ENCODE measurements at places on chromosomes 13 and 19. TPM values are rescaled to one million over a fixed set of nuclear protein-coding genes. Genes with fewer than 3 reads are reported as not detected.
A peak's percentile ranks its signal among the peaks of the same experiment; 100 is the strongest.

DNA sequence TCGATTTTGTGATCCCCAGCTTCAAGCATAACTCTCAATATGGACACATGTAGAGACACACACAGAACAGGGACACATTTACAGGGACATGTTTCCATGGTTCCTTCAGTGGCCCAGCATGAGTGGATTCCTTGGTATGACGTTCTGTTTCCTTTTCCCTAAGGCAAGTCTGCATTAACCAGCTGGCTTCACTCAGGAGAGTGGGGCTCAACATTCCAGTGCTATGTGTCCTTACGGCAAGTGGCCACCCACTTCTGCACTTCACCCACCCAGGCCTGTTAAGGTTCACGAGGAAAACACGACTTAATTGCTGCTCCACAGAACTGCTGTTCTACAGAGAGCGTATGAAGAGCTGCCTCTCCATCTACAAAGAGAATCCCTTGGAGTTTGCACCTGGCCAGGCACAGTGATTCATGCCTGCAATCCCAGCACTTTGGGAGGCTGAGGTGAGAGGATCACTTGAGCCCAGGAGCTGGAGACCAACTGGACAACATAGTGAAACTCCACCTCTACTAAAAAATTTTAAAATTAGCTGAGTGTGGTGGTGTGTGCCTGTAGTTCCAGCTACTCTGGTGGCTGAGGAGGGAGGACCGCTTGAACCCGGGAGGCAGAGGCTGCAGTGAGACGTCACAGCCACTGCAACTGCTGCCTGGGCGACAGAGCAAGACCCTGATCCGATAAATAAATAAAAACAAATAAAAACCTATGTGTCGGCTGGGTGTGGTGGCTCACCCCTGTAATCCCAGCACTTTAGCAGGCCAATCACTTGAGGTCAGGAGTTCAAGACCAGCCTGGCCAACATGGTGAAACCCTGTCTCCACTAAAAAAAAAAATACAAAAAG, 32.5 kb downstream of the BRD4 start:
- H3K36me3 ChIP-seq: peaks cover 3% of the 10 kb centered on the region
- no peaks in the 10 kb centered on the region for H3K27me3 ChIP-seq
- no peak overlapping the region for H3K27ac ChIP-seq
- DNase-seq: no peak
- H3K4me1 ChIP-seq: peaks cover 52% of the 10 kb centered on the region

- H3K27me3 ChIP-seq: peaks cover 2% of the 10 kb centered on the region
- H3K27ac ChIP-seq: peak overlapping the region; percentile 79
- DNase-seq: peak; percentile 76
- peak overlapping the region; percentile 62 for H3K4me3 ChIP-seq
- H3K4me1 ChIP-seq: peaks cover 32% of the 10 kb centered on the region
These were observed 20.0 kb upstream of the ERCC1 start for GRCh38 chr19:45443462-45444317.

- H3K27ac ChIP-seq: no peak overlapping the region
- peaks cover 6% of the 10 kb centered on the region for H3K36me3 ChIP-seq
These were observed 115.3 kb downstream of the TBC1D4 start for GRCh38 chr13:75366380-75367280.

- no peak overlapping the region for H3K4me3 ChIP-seq
- no peak for DNase-seq
- H3K4me1 ChIP-seq: no peaks in the 10 kb centered on the region
- no peak overlapping the region for H3K27ac ChIP-seq
- no peaks in the 10 kb centered on the region for H3K27me3 ChIP-seq
These were observed 2646.0 kb upstream of the PCDH20 start for GRCh38 chr13:64061649-64062048.

GRCh38 chr13:71828117-71828516, 38.9 kb downstream of the DACH1 start:
- no peaks in the 10 kb centered on the region for H3K4me1 ChIP-seq
- no peak for DNase-seq
- H3K27me3 ChIP-seq: no peaks in the 10 kb centered on the region
- no peaks in the 10 kb centered on the region for H3K36me3 ChIP-seq
- H3K27ac ChIP-seq: no peak overlapping the region
- no peak overlapping the region for H3K4me3 ChIP-seq

- H3K4me3 ChIP-seq: peak within 1 kb of the TSS; percentile 9
- no peak for DNase-seq
- H3K27me3 ChIP-seq: peaks cover 46% of the 10 kb centered on the region
- H3K27ac ChIP-seq: no peak within 1 kb of the TSS
- H3K4me1 ChIP-seq: peaks cover 30% of the 10 kb centered on the region
These were observed at the start of gene PRKCG for GRCh38 chr19:53881482-53882390. TSS of gene PRKCG (plus strand) at chr19:53882197. CDS start at chr19:53882495, 298 bp downstream.

GRCh38 chr13:51576754-51577153, 7.5 kb upstream of the WDFY2 start:
- H3K36me3 ChIP-seq: no peaks in the 10 kb centered on the region
- H3K4me1 ChIP-seq: no peaks in the 10 kb centered on the region
- no peak for DNase-seq
- H3K27ac ChIP-seq: no peak overlapping the region
- no peak overlapping the region for H3K4me3 ChIP-seq

GRCh38 chr13:50352720-50353480, 337.7 kb downstream of the KCNRG start:
- H3K36me3 ChIP-seq: no peaks in the 10 kb centered on the region
- no peaks in the 10 kb centered on the region for H3K4me1 ChIP-seq
- H3K27ac ChIP-seq: no peak overlapping the region
- H3K27me3 ChIP-seq: no peaks in the 10 kb centered on the region
- no peak overlapping the region for H3K4me3 ChIP-seq

GRCh38 chr19:35332817-35333216, 3.8 kb downstream of the CD22 start:
- no peak overlapping the region for H3K27ac ChIP-seq
- DNase-seq: no peak
- no peaks in the 10 kb centered on the region for H3K36me3 ChIP-seq
- no peaks in the 10 kb centered on the region for H3K4me1 ChIP-seq

DNA sequence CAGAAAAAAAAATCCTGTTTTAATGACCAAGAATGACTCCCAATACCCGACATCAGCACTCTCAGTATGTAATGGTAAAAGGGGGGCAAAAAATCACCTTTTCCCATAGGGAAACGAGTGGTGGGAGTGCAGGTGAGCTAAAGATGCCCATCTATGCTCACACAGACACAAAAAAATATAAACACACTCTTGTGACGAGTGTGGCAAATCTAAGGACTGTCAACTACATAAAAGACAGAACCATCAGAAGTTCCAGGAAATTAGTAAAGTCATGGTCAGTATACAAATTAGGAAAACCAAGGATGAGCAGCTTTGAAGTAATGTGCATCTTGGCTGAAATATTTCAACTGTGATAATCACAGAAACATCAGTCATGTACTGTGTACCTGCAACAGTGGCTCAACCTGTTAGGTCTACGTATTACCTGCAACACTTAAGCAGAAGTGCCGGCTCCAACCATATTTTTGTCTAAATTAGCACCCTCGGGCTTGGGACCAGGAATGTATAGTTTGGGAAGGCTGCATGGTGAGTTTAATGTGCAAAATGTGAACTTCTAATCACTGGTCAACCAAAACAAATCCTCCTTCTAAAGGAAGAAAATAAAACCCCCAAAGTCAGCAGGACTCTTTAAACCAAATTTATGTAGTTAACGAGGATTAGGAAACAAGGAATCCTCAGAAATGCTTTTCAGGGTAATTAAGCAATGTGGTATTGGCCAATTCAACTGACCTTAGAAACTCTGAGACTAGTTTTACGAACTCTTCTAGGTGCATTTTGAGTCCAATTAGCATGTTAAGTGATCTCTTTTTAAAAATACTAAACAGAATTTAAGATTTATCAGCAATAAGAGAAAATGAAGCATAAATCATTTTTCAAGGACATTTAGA, 24.3 kb downstream of the ANKRD10 start:
- no peak for DNase-seq
- H3K4me3 ChIP-seq: no peak overlapping the region
- no peak overlapping the region for H3K27ac ChIP-seq
- H3K36me3 ChIP-seq: peaks cover 5% of the 10 kb centered on the region
- no peaks in the 10 kb centered on the region for H3K27me3 ChIP-seq

- no peak overlapping the region for H3K4me3 ChIP-seq
- DNase-seq: no peak
- no peaks in the 10 kb centered on the region for H3K27me3 ChIP-seq
- H3K36me3 ChIP-seq: no peaks in the 10 kb centered on the region
- H3K27ac ChIP-seq: no peak overlapping the region
These were observed 128.6 kb downstream of the HS6ST3 start for GRCh38 chr13:96218475-96218874.

DNA sequence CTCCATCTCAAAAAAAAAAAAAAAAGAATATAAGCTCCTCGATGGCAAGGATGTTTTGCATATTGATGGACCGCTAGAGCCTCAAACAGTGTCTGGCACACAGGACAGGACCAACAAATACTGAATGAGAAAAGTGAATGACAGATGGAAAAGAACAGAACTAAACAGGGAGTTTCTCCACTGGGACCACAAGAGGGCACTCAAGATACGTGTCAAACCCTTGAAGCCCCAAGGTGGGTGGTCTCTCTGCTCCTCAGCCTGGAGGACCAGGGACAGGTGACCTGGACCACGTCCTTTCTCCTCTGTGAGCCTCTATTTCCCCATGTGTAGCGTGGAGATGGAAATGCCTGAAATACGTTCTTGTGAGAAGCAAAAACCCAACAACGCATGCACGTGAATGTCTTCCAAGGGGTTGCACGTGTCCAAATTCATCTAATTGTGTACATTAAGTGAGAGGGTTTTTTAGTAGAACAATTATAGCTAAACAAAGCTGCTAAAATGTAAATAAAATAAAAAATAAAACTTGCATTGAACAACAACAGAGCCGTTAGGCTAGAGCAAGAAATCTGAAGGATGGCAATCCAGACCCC, 5.7 kb upstream of the CDC42EP5 start:
- peaks cover 3% of the 10 kb centered on the region for H3K4me1 ChIP-seq
- no peaks in the 10 kb centered on the region for H3K36me3 ChIP-seq
- no peak overlapping the region for H3K4me3 ChIP-seq
- no peak for DNase-seq

GRCh38 chr13:39054112-39054511, 15.9 kb downstream of the NHLRC3 start:
- no peak overlapping the region for H3K4me3 ChIP-seq
- no peaks in the 10 kb centered on the region for H3K4me1 ChIP-seq
- H3K27ac ChIP-seq: no peak overlapping the region
- no peaks in the 10 kb centered on the region for H3K27me3 ChIP-seq
- no peaks in the 10 kb centered on the region for H3K36me3 ChIP-seq

DNA sequence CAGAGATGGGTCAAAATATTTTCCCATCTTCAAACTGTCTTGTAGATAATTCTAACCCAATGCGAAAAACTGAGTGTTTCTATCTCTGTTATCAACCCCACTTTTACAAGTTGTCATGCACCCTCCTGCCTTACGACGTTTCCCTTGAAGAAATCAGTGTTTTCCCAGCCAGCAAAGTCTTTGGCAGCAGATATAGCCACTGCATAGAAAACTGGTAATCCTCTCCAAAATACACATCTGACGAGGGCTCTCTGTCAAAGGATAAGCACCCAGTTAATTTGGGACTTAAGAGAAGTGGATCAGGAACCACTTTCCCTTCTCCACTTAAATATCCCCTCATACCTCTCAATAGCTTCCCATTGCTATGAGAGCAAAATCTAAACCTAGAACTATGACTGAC, 351.9 kb upstream of the MIR17HG start:
- H3K36me3 ChIP-seq: no peaks in the 10 kb centered on the region
- H3K4me1 ChIP-seq: no peaks in the 10 kb centered on the region
- no peaks in the 10 kb centered on the region for H3K27me3 ChIP-seq
- no peak overlapping the region for H3K27ac ChIP-seq
- H3K4me3 ChIP-seq: no peak overlapping the region

GRCh38 chr13:99182439-99182838, 18.2 kb upstream of the UBAC2 start:
- no peak overlapping the region for H3K4me3 ChIP-seq
- H3K36me3 ChIP-seq: no peaks in the 10 kb centered on the region
- H3K4me1 ChIP-seq: no peaks in the 10 kb centered on the region
- DNase-seq: no peak

DNA sequence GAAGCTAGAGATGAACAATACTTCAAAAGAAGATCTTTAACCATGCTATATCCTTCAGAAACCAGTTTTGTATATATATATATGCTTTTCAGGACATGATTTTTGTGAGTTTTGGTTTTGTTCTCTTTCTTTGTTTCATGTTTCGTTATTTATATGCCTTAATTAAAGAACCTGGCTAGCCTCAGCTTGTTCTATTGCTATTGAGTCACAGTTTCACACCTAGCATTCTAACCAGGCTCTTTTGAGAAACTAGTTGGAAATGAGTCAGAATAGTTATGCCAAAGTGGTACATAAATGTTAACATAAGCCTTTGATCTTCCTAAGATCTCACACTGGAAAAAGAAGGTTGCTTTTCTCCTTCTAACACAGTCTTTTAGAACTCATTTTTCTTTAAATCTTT, 1925.2 kb downstream of the OLFM4 start:
- DNase-seq: no peak
- H3K36me3 ChIP-seq: no peaks in the 10 kb centered on the region
- no peak overlapping the region for H3K27ac ChIP-seq
- H3K27me3 ChIP-seq: no peaks in the 10 kb centered on the region
- H3K4me1 ChIP-seq: no peaks in the 10 kb centered on the region

GRCh38 chr19:10432736-10433130, 12.4 kb downstream of the PDE4A start:
- H3K27me3 ChIP-seq: peaks cover 54% of the 10 kb centered on the region
- no peak overlapping the region for H3K4me3 ChIP-seq
- H3K36me3 ChIP-seq: no peaks in the 10 kb centered on the region
- no peak overlapping the region for H3K27ac ChIP-seq
- no peak for DNase-seq
- peaks cover 11% of the 10 kb centered on the region for H3K4me1 ChIP-seq

GRCh38 chr19:16875584-16876555, 12.9 kb upstream of the F2RL3 start:
- DNase-seq: no peak
- H3K4me1 ChIP-seq: peaks cover 3% of the 10 kb centered on the region
- H3K27ac ChIP-seq: no peak overlapping the region
- H3K27me3 ChIP-seq: no peaks in the 10 kb centered on the region

GRCh38 chr19:18379803-18380747, 5.9 kb upstream of the GDF15 start:
- DNase-seq: no peak
- H3K27me3 ChIP-seq: no peaks in the 10 kb centered on the region
- H3K4me3 ChIP-seq: no peak overlapping the region
- H3K27ac ChIP-seq: peak overlapping the region; percentile 67
- peaks cover 5% of the 10 kb centered on the region for H3K4me1 ChIP-seq

GRCh38 chr13:112447306-112447705, 71.2 kb downstream of the SPACA7 start:
- H3K36me3 ChIP-seq: no peaks in the 10 kb centered on the region
- DNase-seq: no peak
- H3K4me3 ChIP-seq: no peak overlapping the region
- peaks cover 18% of the 10 kb centered on the region for H3K27me3 ChIP-seq

The PABPC3 gene
- total RNA-seq: 0.28 TPM

The CDX2 gene
- not detected for total RNA-seq

The PLEKHF1 gene
- 6.7 TPM for total RNA-seq

The PNMA8A gene
- 85.6 TPM for total RNA-seq

The KLK14 gene
- 0.11 TPM for total RNA-seq

The IL11 gene
- total RNA-seq: 0.22 TPM

The LMO7 gene
- total RNA-seq: 24.3 TPM

The ALG11 gene
- total RNA-seq: 25.7 TPM

The CD33 gene
- total RNA-seq: 3.9 TPM

The MAB21L1 gene
- total RNA-seq: 12.5 TPM

The SIAH3 gene
- 11.5 TPM for total RNA-seq
